ENCODE measurements at places on chromosomes 7 and 10.

DNA sequence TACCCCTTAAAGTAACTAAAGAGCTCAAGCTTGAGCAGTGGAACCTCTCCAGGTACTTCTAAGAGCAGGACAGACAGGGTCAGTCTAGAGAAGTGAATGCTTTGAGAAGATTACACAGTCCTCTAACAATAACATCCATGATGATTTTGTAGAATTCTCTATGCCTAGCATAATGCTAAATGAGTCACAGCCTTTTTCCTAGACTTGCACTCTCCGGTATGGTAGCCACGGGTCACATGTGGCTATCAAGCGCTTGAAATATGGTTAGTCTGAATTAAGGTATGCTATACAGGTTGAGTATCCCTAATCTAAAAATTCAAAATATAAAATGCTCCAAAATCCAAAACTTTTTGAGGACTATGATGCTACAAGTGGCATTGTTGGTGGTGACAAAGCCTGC lies 166.6 kb upstream of the MKLN1 start:
- peak; percentile 46 for DNase-seq

DNA sequence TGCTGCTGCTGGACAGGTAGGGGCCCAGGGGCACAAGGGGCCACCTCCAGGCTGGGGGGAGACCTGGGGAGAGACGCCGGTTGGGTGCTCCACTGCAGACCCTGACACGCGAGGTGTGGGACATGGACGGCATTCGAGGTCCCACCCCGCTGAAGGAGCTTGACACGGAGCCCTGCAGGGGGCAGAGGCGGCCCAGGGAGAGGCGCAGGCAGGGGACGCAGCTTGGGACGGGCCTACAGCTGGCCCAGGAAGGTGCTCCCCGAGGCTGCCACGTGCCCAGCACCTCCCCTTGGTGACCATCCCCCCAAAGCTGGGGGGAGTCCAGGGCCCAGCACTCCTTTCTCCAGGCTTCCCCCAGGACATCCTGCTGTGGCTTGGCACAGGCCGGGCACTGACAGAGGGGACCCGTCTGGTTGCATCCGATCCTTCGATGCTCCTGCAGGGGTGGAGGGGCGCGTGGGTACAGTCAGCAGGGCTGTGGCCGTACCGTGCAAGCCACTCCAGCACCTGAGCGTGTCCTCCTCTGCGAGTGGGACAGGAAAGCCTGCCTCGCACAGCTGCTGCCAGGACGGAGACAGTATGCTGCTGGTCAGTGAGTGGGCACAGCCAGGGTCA lies 174.4 kb downstream of the ELFN1 start:
- no peak for DNase-seq

GRCh38 chr10:23754179-23754578 lies 315.3 kb downstream of the OTUD1 start:
- no peak for DNase-seq

GRCh38 chr7:102393467-102393866 lies 2.7 kb upstream of the PRKRIP1 start:
- peak; percentile 30 for DNase-seq

DNA sequence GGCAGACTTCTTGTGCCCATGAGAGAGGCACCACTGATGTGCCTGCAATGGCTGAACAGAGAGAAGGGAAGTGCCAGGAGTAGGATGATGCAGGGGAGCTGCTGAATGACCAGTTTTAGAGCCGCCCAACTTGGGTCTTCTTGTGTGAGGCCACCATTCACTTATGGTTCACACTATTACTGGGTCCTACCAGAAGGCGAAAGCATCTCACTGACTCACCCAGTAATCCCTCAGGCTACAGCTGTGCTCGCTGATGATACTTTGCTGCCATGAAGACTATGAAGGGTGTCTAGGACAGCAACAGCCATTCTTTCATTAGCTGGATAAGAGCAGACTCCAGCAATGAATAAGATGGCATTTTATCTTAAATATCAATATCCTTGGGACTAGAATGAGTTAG lies 47.6 kb downstream of the PLXNA4 start:
- DNase-seq, result no peak

DNA sequence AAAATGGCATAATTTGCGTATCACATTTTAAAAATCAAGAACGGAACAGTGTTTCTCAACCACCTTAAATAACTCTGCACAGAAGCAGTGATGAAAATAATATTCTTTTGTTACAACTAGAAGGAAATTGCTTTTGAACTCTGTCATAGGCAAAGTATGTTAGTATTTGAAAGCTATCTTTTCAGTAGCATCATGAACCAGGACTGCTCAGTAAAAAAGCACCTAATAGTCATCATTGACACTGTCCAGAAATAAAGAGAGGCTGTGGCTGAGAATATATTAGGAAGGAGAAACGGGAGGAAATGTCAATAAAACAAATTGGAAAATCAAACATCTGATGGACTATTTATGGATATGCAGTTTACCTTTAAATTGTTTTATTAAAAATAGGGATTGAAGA lies 237.2 kb upstream of the AKR1E2 start:
- peak; percentile 22 for DNase-seq

DNA sequence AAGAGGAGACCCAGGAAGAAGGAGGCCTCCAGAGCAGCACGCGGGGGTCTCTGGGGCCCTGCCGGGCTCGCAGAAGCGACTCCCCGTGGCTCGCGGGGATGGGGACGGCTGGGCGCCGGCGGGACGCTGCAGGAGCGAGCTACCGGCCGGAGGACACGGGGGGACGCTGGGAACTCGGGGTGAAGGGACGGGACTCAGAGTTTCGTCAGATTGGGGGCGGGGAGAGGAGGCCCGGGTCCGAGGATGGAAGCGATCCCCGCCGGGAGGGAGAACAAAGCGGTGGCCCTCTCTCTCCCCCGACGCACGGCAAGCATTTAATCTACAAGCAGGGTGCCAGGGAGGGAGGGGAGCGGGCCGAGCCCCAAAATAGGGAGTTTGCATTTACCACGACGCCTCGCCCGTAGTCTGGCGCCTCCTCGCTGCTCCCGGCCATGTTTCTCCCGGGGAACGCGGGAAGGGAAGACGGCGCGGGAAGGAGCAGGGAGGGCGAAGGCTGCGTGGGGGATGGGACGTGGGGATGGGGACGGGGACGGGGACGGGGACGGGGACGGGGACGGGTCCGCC lies at the start of gene PRTFDC1:
TSS of gene PRTFDC1 (minus strand) at position 464 of the 564 bp plus-strand sequence. CDS start at position 433, 31 bp downstream.
- DNase-seq, result peak; percentile 44

- DNase-seq, result no peak
Observed at GRCh38 chr10:27494116-27494805, 9.8 kb upstream of the RAB18 start.

DNA sequence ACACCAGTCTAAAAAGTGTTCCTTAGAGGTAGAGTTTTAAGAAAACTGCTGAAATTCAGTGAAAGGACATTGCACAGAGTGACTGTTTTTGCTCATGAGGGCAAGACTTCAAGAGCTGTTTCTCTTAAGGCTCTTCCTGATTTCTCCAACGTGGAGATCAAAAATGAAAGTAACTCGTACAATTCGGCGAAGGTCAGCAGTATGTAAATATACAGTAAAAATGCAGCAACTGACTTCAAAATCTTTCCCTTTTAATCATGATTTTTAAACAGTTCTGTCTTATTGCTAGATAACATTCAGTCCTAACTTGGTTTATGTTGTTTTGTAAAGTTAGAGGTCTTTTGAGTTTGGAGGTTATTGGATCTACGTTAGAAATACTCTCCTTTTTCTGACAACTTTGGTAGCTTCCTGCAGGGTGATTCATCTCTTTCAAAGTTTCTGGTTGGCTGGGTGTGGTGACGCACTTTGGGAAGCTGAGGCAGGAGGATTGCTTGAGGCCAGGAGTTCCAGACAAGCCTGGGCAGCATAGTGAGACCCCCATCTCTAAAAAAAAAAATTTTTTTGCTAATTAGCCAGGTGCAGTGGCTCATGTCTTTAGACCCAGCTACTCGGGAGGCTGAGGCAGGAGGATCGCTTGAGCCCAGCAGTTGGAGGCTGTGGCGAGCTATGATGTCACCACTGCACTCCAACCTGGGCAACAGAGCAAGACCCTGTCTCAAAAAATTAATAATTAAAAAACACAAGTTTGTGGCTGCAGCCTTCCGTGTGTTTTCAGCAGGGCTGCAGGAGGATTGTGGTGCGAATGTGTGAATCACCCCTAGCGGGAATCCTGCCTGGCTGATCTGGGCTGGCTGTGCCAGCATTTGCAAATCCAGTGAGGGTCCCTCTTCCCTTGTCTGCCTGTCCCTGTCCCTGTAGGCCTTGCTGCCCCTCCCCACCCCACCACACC lies 29.2 kb upstream of the AP5Z1 start:
- peak; percentile 79 for DNase-seq

GRCh38 chr7:23242321-23242720 lies 4.3 kb upstream of the GPNMB start:
- DNase-seq, result no peak

DNA sequence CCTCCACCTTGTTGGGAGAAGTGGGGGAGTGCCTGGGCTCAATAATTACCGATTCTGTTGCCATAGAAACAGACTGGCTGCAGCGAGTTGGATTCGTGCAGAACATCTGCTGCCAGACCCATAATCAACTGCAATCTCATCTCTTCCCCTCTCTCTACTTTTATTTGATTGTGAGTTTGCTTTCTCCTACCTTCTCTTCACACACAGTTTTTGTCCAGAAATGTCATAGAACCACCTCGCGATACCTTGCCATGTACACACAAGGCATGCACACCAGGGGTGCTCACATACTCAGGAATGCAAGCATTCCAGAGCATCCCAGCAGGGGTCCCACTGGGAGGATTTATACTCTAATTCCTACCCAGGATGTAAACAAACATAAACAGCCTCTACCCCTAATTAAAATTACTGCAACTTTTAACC lies 262.2 kb upstream of the AOAH start:
- peak; percentile 9 for DNase-seq

DNA sequence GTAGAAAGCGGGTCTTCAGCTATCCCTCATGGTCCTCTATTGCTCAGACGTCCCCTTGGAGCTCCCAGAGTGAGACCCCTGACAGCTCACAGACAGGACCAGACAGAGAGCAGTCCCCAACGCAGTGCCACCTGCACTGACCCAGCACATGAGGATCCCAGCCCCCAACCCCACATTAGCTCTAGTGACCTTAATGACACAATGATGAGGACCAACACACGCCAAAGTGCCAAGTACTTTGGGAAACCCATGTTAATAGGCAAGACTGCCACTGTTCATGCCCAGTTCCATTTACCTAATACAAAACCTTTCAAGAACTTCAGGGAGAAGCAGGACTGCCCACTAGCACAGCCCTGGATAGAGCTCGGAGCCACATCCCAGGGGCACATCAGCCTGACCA lies 5.7 kb upstream of the GRB10 start:
- DNase-seq, result no peak
